ENCODE measurements at places on chromosomes 2 and 18. TPM values are rescaled to one million over a fixed set of nuclear protein-coding genes. Genes with fewer than 3 reads are reported as not detected.

DNA sequence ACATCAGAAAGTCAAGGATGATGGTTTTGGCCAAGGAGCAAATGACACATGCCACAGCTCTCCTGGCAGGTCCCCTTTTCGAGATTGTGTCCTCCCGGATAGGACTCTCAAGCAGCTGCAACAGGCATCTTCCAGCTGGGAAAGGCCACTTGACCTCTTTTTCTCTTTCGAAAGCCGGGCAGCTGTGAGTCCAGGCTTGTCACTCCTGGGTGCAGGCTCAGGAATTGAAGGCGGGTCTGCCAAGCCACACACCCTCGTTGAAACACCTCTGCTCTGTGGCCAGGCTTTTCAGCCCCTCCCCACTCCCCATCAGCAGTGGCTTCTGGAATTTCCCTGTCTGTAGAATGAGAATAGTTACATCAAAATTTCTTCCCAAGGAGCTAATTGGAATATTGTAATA, 98.0 kb downstream of the CCDC138 start:
- peaks cover 6% of the 10 kb centered on the region for H3K36me3 ChIP-seq
- no peaks in the 10 kb centered on the region for H3K27me3 ChIP-seq
- DNase-seq = no peak
- no peak overlapping the region for H3K4me3 ChIP-seq

- H3K27me3 ChIP-seq = no peaks in the 10 kb centered on the region
- peaks cover 2% of the 10 kb centered on the region for H3K4me1 ChIP-seq
- H3K36me3 ChIP-seq = peaks cover 4% of the 10 kb centered on the region
- no peak overlapping the region for H3K27ac ChIP-seq
- H3K4me3 ChIP-seq = no peak overlapping the region
Measured at GRCh38 chr18:48676346-48676745, 137.5 kb downstream of the CTIF start.

- no peak overlapping the region for H3K27ac ChIP-seq
- no peaks in the 10 kb centered on the region for H3K36me3 ChIP-seq
- DNase-seq = no peak
- H3K27me3 ChIP-seq = peaks cover 32% of the 10 kb centered on the region
- peaks cover 6% of the 10 kb centered on the region for H3K4me1 ChIP-seq
Measured at GRCh38 chr18:48132797-48133655, 202.6 kb upstream of the SMAD2 start.

DNA sequence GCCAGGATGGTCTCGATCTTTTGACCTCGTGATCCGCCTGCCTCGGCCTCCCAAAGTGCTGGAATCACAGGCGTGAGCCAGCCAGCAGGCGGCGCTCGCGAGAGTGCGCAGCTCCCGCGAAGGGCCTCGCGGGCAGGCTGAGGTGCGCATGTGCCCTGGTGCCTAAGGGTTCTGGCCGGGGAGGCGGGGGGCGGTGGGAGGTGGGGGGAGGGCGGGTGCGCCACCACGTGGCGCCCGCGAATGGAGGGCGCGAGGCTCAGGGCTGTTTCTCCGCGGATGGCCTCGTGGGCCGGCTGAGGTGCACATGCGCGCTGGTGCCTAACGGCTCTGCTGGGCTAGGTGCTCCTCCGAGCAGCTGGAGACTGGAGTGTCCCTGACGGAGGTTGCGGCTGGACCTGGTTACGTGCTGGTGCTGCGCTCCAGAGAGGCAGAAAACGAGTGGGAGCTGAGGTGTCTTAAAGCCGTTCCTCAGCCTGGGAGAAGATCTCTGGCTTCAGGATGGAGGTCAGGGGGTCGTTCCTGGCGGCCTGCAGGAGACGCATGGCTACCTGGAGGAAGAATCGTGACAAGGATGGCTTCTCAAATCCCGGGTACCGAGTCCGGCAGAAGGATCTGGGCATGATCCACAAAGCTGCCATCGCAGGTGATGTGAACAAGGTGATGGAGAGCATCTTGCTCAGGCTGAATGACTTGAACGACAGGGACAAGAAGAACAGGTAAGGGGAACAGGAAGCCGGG, at the start of gene ANKRD62:
Gene ANKRD62, plus strand, starts transcription at position 324 of the 738 bp plus-strand sequence. Its CDS starts 175 bp downstream, at position 499.
- no peaks in the 10 kb centered on the region for H3K36me3 ChIP-seq
- no peak within 1 kb of the TSS for H3K4me3 ChIP-seq
- no peak for DNase-seq
- H3K27ac ChIP-seq = no peak within 1 kb of the TSS
- peaks cover 8% of the 10 kb centered on the region for H3K27me3 ChIP-seq

GRCh38 chr2:238077292-238077691, 16.5 kb downstream of the SCLY start:
- no peak overlapping the region for H3K4me3 ChIP-seq
- H3K36me3 ChIP-seq = peaks cover 77% of the 10 kb centered on the region
- no peak overlapping the region for H3K27ac ChIP-seq

DNA sequence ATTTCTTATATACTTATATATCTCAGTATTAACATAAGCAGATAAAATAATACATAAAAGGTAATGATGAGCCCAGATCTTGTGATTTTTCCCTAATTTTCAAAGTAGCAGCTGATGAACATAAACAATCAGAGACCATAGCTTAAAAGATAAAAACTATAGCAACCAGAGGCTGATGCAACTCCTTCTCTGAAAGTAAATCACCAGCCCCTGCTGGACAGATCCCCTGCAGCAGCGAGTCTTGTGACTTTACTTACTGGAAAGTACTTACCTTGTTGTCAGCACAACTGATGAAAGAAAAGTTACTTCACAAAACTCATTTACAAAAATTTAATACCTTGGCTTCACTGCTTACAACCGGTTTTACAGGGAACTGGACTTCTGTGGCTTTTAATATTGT, 67.3 kb downstream of the GORASP2 start:
- H3K4me3 ChIP-seq = no peak overlapping the region
- no peaks in the 10 kb centered on the region for H3K27me3 ChIP-seq
- H3K27ac ChIP-seq = no peak overlapping the region

DNA sequence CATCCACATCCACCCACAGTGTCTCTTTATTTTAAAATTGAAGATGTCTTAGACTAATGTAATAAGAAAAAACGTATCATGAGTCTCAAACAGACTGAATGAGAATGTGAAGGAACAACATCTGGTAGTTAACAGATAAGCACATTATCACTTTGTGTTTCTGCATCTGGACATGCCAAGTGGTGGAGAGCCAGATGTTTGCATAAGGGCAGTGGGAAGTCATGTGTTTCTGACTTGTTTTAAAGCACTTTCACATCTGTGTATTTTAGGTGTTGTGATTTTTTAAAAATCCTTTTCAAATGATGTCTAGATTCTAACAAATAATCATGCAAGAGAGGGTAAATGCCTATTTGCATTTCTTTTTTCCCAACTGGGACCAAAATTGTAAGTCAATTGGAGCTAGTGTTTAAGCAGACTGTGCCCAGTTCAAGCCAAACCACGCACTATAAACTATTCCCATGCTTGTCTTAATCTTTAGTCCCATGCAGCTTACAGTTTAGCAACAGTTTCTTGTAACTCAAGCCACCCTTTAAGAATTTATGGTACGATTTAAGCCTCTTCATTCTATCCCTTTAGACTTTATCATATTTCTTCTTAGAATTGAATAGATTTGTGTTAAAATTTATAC, 272.7 kb upstream of the DOK6 start:
- no peaks in the 10 kb centered on the region for H3K27me3 ChIP-seq
- no peak overlapping the region for H3K4me3 ChIP-seq
- no peak for DNase-seq

- no peaks in the 10 kb centered on the region for H3K27me3 ChIP-seq
- no peaks in the 10 kb centered on the region for H3K36me3 ChIP-seq
- no peak for DNase-seq
- H3K4me1 ChIP-seq = no peaks in the 10 kb centered on the region
Measured at GRCh38 chr2:158904627-158905177, 63.7 kb upstream of the TANC1 start.

GRCh38 chr2:238692562-238692961, 155.3 kb upstream of the TWIST2 start:
- no peak overlapping the region for H3K4me3 ChIP-seq
- no peaks in the 10 kb centered on the region for H3K36me3 ChIP-seq
- no peaks in the 10 kb centered on the region for H3K4me1 ChIP-seq
- no peak overlapping the region for H3K27ac ChIP-seq
- peaks cover 9% of the 10 kb centered on the region for H3K27me3 ChIP-seq

- no peaks in the 10 kb centered on the region for H3K36me3 ChIP-seq
- H3K4me1 ChIP-seq = peaks cover 2% of the 10 kb centered on the region
- H3K27ac ChIP-seq = no peak overlapping the region
- no peak overlapping the region for H3K4me3 ChIP-seq
- DNase-seq = no peak
Measured at GRCh38 chr2:18505703-18506341, 54.6 kb downstream of the RDH14 start.

DNA sequence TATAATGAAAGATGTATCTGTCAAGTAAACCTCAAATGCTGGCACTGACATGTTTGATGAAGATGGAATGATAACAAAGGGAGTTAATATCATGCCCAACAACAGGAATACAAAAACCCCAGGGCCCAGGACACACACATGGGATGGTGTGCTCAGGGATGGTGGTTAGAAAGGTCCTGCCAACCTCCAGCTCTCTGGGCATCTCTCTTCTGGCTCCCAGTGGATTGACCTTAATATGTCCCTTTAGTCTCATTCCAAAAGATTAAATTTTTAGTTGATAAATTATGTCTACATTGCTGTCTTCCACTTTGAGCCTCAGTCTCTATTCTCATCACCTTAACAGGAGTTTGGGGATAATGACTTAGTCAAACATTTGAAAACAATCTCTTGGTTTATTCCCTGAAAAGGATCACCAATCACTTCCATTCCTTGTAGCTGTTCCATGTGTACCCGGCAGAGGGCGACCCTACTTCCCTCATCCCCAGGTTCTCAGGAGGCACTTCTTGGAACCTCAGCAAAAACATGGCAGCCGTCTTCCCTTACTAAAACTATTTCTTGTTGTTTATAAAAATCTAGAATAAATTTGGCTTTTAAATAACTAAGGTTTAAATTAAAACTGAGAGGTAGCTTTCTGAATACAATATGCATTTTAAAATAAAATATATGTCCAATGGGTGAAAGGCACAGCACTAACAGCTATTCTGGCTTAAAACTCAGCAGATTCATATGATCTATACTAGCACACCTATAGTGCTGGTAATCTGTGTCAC, 29.6 kb downstream of the MCEE start:
- DNase-seq = peak; percentile 71
- no peak overlapping the region for H3K4me3 ChIP-seq
- no peaks in the 10 kb centered on the region for H3K27me3 ChIP-seq
- no peak overlapping the region for H3K27ac ChIP-seq
- no peaks in the 10 kb centered on the region for H3K36me3 ChIP-seq
- H3K4me1 ChIP-seq = no peaks in the 10 kb centered on the region

DNA sequence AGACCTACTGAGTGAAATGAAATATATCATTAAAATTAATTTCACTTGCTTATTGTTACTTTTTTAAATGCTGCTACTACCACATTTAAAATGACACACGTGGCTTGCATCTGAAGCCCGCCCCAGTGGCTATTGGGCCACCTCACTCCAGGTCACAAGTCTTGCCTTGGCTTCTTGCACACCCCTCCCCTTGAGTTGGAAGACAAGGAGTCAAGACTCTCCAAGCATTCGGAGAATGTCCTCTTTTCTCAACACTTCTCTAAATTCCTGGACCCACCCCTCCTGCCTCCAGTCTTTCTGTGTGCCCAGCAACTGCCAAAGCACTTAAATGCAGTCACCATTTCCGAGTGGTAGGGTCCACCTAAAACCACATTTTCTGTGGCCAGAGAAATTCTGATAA, 73.4 kb downstream of the ZBTB7C start:
- no peak for DNase-seq
- H3K27me3 ChIP-seq = peaks cover 9% of the 10 kb centered on the region

DNA sequence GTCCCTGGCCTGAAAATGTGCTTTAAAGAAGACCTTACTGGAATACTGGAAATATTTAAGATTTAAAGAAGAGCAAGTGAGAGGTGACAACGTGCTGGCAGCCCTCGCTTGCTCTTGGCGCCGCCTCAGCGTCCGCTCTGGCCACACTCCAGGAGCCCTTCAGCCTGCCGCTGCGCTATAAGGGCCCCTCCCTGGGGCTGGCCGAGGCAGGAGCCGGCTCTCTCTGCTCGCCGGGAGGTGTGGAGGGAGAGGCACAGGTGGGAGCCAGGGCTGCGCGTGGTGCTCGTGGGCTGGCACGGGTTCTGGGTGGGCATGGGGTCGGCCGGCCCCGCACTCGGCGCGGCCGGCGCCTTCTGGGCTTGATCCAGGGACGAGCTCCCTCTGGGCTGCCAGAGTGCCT, 2.9 kb upstream of the COQ10B start:
- no peaks in the 10 kb centered on the region for H3K27me3 ChIP-seq
- no peaks in the 10 kb centered on the region for H3K36me3 ChIP-seq
- H3K4me3 ChIP-seq = no peak overlapping the region
- H3K27ac ChIP-seq = no peak overlapping the region

HOXD13 gene
- total RNA-seq = not detected

SGO2 gene
- 49.9 TPM for total RNA-seq

SKOR2 gene
- total RNA-seq = 0.21 TPM

DYNC2LI1 gene
- total RNA-seq = 28.4 TPM

NYAP2 gene
- not detected for total RNA-seq

CCDC74A gene
- total RNA-seq = 3.0 TPM
